ENCODE measurements at places on chromosomes 13 and 19.
A peak's percentile ranks its signal among the peaks of the same experiment; 100 is the strongest.

DNA sequence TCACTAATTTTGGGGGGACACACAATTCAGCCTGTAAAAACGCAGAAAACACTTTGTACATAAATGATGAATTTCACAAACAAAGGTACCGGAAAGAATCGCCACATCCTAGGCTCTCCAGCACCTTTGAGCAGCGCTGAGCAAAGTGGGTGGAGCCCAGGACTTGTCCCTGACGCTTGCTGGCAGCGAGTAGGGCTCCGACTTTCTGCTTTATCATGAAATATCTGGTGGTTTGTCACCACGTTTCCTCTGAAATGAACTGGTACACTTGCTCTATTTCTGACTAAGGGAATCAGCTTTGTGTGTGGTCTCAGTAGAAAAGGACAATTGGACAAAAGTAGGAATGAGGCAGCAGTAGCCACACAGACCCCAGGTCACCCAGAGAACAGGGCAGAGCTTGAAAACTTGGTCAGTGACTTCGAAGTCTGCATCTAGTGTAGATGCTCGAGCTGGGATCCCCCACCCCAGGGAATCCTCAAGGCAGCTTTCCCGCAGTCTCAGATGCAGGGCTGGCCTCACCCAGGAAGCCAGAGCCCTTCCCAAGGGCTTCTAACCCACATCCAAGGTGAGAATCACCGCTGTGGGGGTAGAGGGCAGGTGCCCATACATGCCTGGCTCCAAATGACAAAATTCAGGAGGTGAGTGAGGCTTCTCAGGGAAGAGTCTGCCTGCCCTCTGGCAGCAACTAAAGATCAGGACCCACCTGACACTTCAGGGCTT lies 85.3 kb upstream of the SOX1 start:
- no peak for DNase-seq

GRCh38 chr19:23259961-23260360 lies 9.8 kb upstream of the ZNF724 start:
- no peak for DNase-seq

DNA sequence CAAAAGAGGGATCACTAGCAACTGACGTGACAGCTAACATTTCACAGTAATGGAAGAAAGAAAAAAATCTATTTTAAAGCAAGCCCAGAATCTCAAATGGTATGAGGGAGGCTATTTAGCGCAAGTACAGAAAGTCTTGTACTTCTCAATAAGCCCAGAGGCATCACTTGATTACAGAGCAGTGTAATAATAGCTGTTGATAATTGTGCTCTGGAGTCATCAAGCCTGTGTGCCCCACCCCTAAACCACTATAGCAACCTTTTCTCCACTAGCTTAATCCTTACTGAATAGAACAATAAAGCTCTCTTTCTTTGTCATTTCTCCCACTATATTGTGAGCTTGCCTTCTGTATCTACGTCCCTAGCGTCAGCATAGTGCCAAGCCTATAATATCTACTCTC lies 56.6 kb downstream of the FREM2 start:
- DNase-seq, result no peak

DNA sequence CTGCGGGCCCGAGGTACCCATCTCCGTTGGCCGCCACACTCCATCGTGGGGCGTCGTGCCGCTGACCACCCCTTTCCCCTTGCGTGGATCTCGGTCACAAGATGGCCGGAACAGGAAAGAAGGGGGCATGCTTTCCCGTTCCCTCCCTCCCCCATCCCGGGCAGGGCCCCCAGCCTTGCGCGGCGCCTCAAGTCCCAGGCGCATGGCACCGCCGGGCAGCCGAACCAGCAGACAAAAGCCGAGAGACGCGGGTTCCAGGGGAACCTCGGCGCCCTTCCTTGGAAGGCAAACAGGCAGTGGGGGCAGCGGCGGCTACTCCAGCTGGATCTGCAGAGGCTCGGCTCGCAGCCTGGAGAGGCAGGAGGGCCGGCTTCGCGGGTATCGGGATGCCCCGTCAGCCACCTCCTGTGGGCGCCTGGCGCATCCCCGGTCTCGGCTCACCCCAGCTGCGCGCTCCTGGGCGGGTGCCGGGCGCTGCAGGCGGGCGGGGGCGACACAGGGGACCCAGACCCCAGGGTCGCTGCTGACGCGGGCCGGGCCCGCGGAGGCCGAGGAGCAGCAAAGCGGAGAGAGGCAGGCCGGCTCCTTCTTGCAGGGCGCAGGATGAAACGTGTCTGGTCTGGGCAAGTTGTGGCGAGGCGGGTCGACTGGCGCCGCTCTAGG lies 439 bp downstream of the DZIP1 start:
- peak; percentile 66 for DNase-seq

GRCh38 chr19:56966225-56966696 lies 125.7 kb upstream of the PEG3 start:
- no peak for DNase-seq

- DNase-seq, result no peak
Observed at GRCh38 chr13:72521940-72522661, 205.3 kb downstream of the MZT1 start.

DNA sequence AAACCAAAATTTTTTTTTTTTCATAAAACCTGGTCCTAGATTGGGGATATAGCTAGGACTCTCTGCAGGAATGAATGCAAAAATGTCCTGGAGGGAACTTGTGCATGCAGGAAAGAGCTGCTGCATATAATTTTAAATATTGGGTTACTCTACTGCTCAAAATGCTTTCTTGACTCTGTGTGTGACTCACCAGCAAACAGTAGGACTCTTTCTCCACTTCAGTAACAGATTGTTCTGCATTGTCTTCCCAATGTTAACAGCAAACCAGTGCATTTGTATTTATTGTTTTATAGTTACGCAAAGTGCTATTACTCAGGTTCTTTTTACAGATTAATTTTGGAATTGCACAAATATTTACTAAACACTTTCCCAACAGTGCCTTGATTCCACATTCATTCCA lies 163.7 kb upstream of the KL start:
- no peak for DNase-seq

DNA sequence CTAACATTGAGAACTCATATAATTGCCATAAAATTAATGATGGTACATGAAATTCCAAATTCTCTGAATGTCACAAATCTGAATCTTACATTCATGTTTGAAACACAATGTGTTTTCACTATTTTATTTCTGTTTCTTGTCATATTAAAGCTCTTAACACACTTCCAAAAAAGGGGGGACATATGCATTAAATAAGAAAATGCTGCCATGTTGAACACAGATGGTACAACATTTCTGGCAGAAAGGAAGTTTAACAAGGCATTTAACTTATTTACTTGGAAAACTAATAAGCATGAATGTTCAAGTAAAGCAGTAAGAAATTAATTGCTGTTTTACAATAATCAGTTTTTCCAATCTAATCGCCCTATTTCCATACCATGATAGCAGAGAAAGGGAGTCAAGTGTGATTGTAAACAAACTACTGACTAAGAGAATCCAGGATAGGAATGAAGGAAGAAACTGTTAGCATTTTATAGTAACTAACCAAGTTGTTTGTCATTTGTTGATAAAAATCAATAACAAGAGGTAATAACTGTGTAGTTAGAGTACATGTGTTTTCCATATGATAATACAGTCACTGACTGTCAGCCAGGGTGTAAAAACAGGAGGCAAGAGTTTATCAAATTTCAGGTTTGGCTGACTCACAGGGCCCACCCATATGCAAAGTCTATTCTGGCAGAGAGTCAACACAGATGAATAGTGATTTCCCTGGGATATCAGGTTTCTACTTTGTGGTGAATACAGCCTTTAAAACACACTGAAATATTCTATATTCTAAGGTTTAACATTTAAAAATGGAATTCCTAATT lies 5.7 kb upstream of the FOXO1 start:
- DNase-seq, result no peak

DNA sequence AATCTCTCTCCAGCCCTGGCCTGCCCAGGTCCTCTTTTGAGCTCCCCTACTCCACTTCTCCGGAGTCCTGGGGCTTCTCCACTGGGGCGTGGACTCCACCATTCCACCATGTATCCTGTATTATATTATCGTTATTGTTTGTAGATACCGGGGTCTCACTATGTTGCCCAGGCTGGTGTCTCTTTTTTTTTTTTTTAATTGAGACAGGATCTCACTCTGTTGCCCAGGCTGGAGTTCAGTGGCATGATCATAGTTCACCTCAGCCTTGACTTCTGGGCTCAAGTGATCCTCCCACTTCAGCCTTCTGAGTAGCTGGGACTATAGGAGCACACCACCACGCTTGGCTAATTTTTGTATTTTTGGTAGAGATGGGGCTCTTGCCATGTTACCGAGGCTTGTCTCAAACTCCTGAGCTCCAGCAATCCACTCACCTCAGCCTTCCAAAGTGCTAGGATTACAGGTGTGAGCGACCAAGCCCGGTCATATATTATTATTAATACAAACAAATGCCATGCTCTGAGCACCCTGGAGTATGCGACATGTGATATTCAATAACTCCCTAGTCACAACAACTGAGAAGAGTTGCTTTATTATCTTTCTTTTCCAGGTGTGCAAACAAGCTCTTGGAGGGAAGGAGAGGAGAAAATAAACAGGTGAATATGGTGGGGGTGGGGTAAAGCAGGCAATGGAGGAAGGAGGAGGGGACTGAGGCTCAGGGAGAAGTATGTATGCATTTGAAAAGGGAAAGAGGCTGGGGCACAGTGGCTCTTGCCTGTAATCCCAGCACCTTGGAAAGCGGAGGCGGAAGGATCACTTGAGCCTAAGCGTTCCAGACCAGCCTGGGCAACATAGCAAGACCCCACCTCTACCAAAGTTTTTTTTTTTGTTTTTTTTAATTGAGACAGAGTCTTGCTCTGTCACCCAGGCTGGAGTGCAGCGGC lies 2.8 kb upstream of the CERS4 start:
- DNase-seq, result no peak

GRCh38 chr19:38745316-38745715 lies 1.0 kb upstream of the CAPN12 start:
- DNase-seq, result no peak

- no peak for DNase-seq
Observed at GRCh38 chr19:6955082-6955481, 66.1 kb downstream of the MBD3L2B start.

DNA sequence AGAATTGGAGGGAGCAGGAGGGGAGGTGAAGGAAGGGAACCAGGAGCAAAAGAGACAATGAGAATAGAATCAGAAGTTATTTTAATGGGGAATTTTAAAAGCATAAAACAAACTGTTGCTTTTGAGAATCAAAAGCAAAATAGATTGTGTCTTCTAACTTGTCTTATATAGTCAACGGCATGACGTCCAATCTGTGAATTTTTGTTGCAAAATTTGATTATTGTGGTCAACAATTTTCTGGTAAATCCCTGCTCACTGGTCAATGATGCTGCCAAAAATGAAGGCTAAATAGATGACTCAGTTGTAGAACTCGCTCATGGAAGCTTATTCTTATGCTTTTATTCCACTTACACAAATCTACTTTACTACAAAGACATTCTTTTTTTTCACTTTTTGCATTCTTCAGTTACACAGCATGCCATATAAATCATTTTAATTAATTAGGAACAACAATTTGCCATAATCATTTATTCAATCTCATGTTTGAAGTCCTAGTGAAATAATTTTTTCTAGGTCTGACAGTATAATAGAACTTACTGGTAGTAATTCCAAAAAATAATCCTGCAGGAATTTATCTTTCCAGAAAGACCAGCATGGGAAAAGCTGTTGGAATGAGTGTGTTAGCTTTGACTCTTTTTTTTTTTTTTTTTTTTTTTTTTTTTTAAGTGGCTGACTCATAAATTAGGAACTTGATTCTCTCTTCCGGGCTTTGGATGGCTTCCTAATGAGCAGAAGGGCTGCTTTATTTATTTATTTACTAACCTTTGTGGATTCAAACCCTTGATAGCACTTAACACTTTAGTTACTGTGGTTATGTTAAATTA lies 256.9 kb downstream of the SPRY2 start:
- no peak for DNase-seq

GRCh38 chr13:113182046-113182445 lies 23.6 kb downstream of the PROZ start:
- peak; percentile 58 for DNase-seq

DNA sequence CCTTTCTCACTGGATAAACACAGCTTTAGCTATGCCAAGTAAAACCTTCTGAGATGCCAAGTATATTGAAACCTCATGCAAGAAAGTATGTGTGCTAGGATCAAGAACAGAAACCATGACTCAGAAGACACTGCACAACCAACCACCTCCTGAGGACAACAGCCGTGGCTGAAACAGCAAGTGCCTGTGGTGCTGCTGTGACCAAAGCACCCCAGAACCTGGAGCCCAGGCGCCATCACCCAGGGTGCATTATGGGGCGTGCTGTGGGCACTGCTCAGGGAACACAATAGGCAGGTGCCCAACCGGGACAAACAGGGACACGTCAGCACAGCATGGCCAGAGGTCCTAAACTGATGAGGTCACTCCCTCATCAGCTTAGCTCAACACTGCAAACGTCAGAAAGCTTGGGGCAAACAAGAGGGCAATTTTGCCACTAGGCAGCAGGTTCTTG lies 101.3 kb upstream of the SLC15A1 start:
- DNase-seq, result no peak

- peak; percentile 41 for DNase-seq
Observed at GRCh38 chr13:113448885-113449692, 4.2 kb downstream of the ADPRHL1 start.

GRCh38 chr19:5334824-5335500 lies 5.7 kb downstream of the PTPRS start:
- peak; percentile 65 for DNase-seq

GRCh38 chr13:100546713-100547405 lies 41.7 kb downstream of the GGACT start:
- DNase-seq, result no peak

DNA sequence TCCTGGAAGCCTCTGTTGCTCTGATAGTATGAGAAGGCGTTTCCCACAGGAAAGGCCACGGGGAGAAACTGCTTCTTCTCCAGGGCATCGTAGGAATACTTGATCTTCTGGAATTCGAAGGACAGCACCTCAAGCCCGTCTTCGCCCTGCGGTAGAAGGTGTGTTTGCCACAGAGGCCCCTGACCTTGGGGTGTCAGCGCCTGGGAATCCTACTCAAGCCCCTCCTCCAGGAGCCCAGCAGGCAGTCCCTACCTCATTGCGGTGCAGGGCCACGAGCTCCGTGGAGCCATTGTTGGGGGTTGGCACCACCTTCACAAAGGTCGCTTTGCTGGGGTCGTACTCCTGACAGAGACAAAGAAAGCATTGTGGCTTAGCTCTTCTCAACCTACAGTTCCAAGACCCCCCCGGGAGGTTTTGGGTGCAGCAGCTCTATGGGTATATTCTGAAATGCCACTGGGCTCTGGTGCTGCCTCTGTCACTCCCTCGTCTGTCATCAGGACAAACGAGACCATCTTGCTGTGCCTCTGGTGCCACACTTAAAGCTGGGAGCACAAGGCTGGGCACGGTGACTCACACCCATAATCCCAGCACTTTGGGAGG lies 3.7 kb downstream of the ATP13A1 start:
- DNase-seq, result no peak

- no peak for DNase-seq
Observed at GRCh38 chr13:79287939-79288795, 117.9 kb downstream of the RBM26 start.

DNA sequence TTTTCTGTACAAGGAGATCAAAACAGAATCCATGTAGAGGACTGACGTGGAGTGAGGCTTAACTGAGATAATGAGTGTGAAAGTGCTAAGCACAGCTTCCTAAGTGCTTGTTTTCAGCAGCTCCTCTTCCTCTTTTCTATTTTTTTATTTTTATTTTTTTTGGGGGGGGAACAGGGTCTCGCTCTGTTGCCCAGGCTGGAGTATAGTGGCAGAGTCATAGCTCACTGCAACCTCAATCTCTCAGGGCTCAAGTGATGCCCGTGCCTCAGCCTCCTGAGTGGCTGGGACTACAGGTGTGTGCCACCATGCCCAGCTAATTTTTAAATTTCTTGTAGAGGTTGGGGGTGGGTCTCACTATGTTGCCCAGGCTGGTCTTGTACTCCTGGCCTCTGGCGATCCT lies 5.6 kb upstream of the FOSB start:
- DNase-seq, result no peak

- DNase-seq, result no peak
Observed at GRCh38 chr19:32647361-32647760, 27.6 kb downstream of the ANKRD27 start.
